Cardiac muscle cell (in vitro differentiated cells and primary cell): ENCODE measurements at places on chromosomes 5 and 9. TPM values are rescaled to one million over a fixed set of nuclear protein-coding genes. Genes with fewer than 3 reads are reported as not detected.

DNA sequence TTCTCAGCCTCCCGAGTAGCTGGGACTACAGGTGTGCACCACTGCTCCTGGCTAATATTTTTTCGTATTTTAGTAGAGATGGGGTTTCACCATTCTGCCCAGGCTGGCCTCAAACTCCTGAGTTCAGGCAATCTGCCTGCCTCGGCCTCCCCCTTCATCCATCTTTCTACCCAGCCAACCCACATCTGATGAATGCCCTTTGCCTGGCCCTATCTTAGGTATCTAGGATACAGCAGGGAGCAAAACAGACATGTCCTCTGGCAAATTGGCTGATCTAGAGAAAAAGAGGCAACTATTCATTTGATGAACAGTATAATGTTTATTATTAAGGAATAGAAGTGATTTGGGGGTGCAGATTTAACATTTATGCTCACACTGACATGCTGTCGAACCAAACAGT is 123.0 kb downstream of the TRIO start:
- DNase-seq, result no peak

DNA sequence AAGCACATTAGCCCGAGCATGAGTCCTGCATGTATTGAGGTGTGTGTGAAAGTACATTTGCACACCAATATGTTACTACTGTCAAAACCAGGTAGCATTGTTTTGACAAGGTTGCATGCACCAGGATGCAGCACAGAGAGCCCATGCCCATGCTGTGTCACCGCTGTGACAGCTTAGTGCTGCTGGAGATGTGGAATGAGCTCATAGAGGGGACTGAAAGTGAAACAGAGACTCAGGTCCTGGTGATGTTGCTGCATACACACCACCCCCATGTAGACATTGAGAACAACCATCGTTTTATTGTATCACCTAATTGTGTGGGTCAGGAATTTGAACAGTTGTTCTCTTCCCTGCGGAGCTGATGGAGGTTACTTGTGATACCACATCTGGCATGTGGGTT is 53.0 kb downstream of the GADD45G start:
- DNase-seq, result no peak

- no peak for DNase-seq
Measured at GRCh38 chr5:157486221-157486681, 26.2 kb downstream of the NIPAL4 start.

GRCh38 chr5:143946837-143947236 is 134.9 kb downstream of the HMHB1 start:
- DNase-seq, result no peak

GRCh38 chr5:112121258-112121657 is 297.8 kb downstream of the EPB41L4A start:
- DNase-seq, result no peak

- no peak for DNase-seq
Measured at GRCh38 chr9:87675906-87676515, 49.9 kb upstream of the CTSL start.

DNA sequence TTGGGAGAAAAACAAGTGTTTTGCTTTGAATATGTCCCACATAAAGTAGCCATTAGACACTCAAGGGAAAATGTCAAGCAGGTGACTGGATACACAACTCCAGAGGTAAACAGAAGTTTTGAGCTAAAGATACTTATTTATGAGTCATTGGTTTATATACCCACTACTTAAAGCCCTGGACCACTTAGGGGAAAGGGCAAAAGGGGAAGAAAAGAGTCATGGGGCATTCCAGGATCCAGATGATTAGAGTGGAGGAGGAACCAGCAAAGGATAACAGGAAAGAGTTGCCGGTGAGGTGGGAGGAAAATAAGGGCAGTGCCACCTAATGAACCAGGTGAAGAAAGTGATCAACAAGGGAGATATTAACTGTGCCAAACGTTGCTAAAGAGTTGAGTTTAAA is 254.2 kb upstream of the NR4A3 start:
- DNase-seq, result no peak

GRCh38 chr9:5178126-5178805 is 7.2 kb downstream of the INSL6 start:
- no peak for DNase-seq

Gene ARID3C
- 0.27 and 1.7 TPM in 2 replicates for total RNA-seq

Gene GDA
- 0.18 and 0.21 TPM in 2 replicates for total RNA-seq

Gene RNF183
- 0.06 and 0.53 TPM in 2 replicates for total RNA-seq

Gene PCDHA9
- total RNA-seq, result 1.6 and 2.2 TPM in 2 replicates
